ENCODE measurements at places on chromosomes 16 and 17. TPM values are rescaled to one million over a fixed set of nuclear protein-coding genes. Genes with fewer than 3 reads are reported as not detected.

The RNU2-1 gene
- not detected for polyA plus RNA-seq

DNA sequence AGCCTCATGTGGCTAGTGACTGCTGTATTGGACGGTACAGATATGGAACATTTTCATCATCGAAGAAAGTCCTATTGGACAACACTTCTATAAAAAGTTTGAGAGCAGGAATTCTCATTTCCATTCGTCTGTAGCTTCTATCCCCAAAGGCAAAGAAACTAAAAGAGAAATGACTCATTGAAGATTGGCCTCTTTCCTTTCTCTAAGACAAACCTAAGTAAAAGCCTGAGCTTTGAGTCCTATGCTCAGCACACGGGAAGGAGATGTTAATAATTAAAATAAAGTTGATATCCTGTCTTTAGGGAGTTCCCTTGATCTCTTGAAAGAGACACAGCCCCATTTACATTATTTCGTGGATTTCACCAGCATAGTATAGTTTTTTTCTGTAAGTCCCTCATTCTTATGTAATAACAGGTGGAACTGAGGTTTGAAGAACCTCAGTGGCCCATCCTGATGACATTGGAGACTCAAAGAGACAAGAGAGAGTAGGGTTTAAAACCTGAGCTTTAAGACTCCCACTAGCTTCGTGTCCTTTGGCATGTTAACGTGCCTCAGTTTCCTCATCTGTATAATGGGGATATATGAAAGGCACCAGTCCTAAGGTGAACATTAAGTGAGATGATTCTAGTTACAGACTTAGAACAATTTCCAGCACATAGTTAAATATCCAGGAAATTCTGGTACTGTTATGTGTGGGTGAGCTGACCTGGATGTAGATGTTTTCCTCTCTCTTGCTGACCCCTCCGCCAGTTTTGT is 174.0 kb downstream of the IRX3 start:
- DNase-seq: no peak

- no peak for DNase-seq
Measured at GRCh38 chr16:84919269-84919668, 92.1 kb downstream of the ZDHHC7 start.

DNA sequence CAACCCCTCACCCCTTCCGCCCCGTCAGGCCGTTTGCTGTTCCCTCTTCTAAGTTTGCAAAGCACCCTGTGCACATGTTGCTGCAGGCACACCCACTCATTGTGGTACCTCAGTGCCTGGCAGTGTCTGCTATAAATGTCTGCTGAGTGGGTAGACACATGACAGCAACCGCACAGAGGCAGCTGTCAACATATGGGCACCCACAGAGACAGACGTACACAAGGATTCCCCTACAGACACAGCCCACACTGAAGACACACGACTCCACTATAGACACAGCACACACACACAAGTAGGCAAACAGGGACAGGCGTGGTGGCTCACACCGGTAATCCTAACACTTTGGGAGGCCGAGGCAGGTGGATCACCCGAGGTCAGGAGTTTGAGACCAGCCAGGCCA is 17.8 kb upstream of the CRK start:
- DNase-seq: no peak

- no peak for DNase-seq
Measured at GRCh38 chr16:50776037-50776436, 34.2 kb downstream of the CYLD start.
